ENCODE measurements at places on chromosomes 11 and 22.

DNA sequence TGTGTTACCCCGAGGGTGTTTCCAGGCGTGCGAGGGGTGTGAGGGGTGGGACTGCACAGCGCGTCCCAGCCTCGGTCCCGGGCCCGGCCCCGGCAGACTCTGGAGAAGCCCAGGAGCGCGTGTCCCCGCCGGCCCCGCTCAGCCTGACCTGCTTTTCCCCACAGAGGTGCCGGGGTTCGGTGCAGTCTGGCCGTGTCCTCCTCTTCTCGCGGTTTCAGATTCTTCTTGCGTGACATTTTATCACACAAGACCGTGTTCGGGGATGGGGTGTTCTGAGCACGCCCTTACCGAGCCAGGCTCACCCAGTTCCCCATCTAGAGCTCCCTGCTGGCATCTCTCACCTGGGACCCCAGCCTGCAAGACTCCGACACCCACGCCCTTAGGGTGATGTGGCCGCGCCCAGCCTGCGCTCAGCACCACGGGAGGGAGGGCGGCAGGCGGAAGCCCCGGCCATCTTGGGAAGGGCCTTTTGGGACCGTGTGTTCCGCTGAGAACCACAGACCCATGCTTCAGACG, 775.6 kb downstream of the BRD1 start:
- DNase-seq: peak; percentile 82

GRCh38 chr11:114256967-114257286, 39.3 kb upstream of the NNMT start:
- DNase-seq: peak; percentile 59

DNA sequence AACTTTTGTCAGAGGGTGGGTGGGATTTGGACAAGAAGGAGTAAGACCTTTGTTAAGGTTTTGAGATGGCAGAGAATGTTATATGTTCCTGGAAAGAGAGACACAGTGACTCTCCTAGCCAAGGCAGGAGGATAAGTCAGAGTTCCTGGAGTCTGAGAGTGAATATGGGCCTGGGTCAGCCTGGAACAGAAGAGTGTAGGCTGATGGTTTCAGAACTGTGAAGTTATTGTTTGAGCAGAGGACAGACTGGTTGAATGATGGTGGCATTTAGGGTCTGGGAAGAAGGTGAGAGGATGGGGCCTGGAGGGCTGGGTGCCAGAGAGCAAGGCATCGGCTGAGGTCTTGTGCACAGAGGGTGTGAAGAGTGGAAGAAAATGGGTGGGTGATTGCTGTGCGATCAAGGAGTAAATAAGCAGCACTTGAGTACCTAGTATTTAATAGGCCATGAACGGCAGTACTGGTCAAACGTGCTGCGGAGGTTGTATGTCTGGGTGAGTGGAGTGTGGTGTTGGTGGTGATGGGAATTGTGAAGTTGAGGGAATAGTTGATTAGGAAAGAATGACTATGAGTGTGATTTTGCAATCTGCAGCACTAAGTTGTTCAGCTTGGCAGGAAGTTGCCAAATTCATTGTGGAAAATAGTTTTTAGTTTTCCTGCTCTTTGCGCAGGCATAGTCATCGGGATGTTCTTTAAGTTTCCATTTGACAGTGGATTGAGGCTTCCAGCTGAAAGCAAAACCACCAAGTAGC, 1.8 kb downstream of the PANX1 start:
- no peak for DNase-seq

DNA sequence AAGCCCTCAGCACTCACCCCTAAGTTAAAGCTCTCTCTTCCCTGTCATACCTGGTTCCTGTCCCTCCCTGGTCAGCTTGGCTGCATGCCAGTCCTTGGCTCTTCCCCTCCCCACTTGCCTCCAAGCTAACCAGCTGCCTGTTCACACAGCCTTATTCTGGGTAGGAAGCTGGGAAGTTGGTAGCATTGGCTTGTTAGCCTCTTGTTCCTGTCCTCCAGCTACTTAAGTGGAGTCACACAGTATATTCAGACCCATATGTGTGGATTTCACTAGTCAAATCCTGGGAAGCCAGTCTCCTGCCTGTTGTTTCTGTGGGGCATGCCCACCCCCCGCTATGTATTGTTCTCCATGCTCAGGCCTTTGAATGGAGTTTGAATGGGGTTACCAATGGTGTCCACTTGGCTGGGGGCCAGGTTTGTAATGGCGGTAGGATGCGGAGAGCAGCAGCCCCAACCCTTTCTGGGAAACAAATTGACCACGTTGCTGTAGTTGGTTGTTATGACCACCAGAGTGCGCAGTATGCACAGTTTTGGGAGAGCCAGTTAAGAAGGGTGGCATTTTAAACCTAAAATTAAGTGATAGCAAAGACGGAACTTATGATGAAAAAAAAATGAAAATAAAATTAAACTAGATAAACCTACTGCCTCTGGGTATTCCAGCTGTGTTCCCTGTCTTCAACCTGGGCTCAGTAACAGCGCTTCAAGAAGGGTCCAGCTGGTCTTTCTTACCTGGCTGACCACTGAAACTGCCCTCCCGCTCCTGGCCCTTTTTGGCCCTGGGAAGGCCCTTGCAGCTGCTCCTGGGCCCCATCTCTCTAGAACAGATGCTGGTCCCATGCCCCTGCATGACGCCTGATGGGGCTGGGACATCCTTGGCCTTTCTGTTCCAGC, 10.7 kb upstream of the RPS3 start:
- peak; percentile 83 for DNase-seq

DNA sequence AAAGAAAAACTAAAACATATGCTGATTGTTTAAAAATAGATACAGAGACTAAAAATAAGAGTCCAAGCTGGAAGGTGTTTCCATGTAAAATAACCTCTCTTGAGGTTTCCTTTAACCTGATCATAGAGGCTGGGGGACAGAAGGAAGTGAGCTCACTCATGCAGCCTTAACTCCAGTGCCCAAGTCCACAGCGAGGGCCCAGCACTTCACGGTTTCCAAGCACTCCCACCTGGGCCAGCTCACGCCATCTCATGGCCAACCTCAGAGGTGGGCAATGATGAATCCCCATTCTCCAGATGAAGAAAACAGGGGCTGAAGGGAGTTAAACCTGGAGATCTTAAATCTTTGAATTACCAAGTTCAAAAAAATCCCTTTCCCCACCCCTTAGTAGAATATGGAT, 14.9 kb upstream of the TFIP11 start:
- DNase-seq: no peak

DNA sequence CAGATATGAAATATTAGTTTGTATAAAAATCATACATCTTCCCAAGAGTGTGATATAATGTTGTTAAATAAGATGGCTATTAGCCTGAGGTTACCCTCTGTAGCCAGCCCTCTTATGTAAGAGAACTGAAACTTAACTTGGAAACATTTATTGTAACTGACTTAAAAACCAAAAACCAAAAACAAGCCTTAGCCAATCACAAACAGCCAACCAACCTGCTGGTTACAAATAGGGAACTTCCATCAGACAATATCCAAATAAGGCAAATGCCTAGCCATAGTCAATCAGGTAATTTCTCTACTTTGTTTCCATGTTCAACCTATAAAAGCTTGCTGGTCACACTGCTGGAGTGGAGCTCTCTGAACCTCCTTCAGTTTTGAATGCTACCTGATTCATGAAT, 14.1 kb downstream of the KBTBD3 start:
- DNase-seq: no peak

GRCh38 chr22:38715176-38715764, 9.5 kb downstream of the GTPBP1 start:
- no peak for DNase-seq

- DNase-seq: no peak
Observed at GRCh38 chr11:32381179-32381578, 54.2 kb downstream of the WT1 start.

- DNase-seq: no peak
Observed at GRCh38 chr22:20940186-20940651, 23.0 kb downstream of the CRKL start.
